Left renal cortex interstitium (tissue), 4 donors: ENCODE measurements at places on chromosomes 4 and X. TPM values are rescaled to one million over a fixed set of nuclear protein-coding genes. Genes with fewer than 3 reads are reported as not detected.

The HPGDS gene
- polyA plus RNA-seq: 1.7 TPM

The KIAA1210 gene
- 2.7 TPM for polyA plus RNA-seq

The LETM1 gene
- 18.7 TPM for polyA plus RNA-seq

The FGB gene
- polyA plus RNA-seq: 6.5 TPM

The SAGE1 gene
- not detected for polyA plus RNA-seq

The ARHGAP10 gene
- polyA plus RNA-seq: 19.6 TPM

The F8A2 gene
- polyA plus RNA-seq: not detected

The ADAMTS3 gene
- polyA plus RNA-seq: 9.1 TPM

The H2BW1 gene
- not detected for polyA plus RNA-seq

The ADGRL3 gene
- 27.9 TPM for polyA plus RNA-seq

- no peak for DNase-seq
Measured at GRCh38 chrX:72624194-72624593, 51.6 kb upstream of the HDAC8 start.

DNA sequence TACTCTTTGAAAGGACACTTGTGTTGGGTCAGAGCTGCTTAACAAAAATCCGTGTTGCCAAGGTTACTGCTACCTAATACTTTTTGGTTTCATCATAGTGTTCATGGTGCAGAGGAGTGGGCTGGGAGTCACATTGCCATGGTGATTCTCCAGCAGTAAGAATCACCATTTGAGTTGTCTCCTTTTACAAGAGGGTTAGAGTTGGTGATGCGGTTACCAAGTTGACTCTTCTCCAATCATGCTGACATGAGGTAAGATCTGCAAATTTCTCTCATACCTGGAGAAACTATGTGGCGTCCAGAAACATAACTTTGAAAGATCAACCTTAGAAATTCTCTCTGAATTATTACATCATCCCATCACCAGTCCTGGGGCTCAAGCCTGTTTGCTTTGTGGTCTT is 242.9 kb upstream of the CNKSR2 start:
- no peak for DNase-seq

DNA sequence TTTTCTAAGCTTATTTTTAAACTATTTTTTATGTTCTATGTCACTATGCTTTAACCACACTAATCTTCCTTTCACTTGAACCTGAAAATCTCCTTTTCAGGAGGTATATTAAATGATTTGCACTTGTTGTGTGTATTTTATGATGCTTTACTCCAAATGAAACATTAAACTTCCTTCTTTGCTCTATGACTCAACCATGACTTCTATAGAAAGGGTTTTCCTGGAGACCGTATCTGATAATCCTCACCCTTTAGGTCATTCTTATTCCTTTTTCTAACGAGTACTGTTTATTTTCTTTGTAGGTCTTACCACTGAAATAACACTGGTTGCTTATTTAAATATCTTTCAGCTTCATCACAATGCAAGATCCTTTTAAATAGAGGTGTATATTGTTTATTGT is 1163.2 kb downstream of the PCDH18 start:
- DNase-seq: no peak

GRCh38 chr4:61805979-61806378 is 605.9 kb downstream of the ADGRL3 start:
- DNase-seq: no peak

- DNase-seq: no peak
Measured at GRCh38 chr4:26135331-26135730, 185.5 kb upstream of the RBPJ start.

DNA sequence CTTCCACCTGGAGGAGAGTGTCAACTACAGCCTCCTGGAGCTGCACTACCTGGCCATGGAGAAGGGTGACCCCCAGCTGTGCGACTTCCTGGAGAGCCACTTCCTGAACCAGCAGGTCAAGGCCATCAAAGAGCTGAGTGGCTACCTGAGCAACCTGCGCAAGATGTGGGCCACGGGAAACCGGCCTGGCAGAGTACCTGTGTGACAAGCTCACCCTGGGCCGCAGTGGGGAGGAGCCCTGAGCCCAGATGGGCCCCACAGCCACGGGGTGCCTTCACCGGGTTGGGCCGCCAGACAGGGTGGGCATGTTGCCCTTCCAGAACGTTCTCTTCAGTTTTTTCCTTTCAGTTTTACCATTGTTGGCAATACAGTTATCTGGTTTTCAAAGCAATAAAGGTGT is 15.2 kb upstream of the FAM47A start:
- no peak for DNase-seq

DNA sequence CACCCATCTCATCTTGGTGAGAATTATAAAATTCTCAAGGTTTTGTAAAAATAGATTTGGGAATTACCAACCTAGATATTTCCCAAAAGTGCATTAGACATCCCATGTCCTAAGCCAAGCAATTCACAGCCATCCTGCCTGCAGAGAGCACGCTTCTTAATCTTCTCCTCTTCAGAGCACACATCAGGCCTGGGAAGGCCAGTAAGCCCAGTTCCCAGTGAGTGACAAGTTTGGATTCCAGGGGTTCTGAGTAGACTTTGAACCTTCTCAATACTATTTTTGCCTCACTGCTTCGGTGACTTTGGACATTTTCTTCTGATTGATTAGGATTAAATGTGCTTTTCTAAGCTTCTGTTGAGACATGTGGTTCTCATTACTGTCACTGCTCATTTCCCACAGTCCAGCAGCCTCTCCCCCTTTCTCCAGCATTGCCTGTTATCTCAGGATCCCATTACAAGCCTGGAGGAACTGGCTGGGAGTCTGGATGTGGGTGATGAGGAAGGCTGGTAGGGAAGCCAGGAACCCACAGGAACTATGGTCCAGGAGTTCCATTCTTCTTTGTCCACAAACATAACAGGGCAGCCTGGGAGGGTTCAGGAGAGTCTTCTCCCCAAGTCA is 56.4 kb upstream of the TMEM150C start:
- DNase-seq: peak; percentile 32

GRCh38 chr4:104490770-104491480 is 3.8 kb downstream of the CXXC4 start:
- DNase-seq: peak; percentile 76

- no peak for DNase-seq
Measured at GRCh38 chr4:148398988-148399387, 43.2 kb downstream of the NR3C2 start.

GRCh38 chrX:23616361-23616760 is 50.9 kb upstream of the PRDX4 start:
- no peak for DNase-seq

DNA sequence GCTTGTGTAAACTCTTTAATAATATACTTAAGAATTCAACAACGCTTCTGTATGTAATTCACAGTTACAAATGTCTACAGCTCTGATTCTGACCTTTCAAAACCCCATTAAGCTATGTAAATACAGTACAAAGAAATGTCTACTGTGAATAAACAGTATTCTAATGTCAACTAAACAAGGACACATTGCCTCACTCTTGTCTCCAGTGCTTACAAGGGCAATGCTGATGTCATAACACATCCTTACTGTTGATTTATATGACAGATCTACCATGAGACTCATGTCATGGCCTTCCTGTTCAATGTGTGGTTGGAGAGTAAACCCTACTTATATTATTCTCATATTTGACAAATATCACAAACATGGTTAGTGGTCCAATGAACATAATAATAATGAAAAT is 256.1 kb upstream of the ADGRL3 start:
- no peak for DNase-seq

- DNase-seq: no peak
Measured at GRCh38 chr4:43457866-43458265, 565.4 kb downstream of the GRXCR1 start.

DNA sequence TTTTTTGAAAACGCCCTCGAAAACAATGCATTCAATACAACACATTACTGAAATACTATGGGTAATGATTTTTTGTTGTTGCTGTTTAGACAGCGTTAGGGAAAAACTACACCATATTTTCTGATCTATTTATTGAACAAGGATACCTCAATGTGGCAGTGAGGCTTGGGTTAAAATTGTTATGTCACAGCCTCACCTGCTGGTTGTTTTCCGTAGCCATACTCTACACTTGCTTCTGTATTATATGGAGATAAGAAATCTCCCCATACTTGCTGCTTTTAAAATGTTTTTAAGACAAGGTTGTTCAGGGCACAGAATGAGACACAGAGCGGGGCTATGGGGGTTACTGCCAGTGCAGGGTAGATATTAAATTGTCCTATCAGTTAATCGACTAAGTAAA is 221.6 kb upstream of the FTHL17 start:
- DNase-seq: no peak

GRCh38 chr4:66017671-66018070 is 347.4 kb upstream of the EPHA5 start:
- DNase-seq: no peak

GRCh38 chrX:42680666-42681065 is 97.3 kb downstream of the PPP1R2C start:
- no peak for DNase-seq

- DNase-seq: no peak
Measured at GRCh38 chr4:184902550-184902949, 76.8 kb upstream of the ACSL1 start.

GRCh38 chr4:73309211-73309610 is 50.6 kb upstream of the ANKRD17 start:
- no peak for DNase-seq
